ENCODE measurements at places on chromosomes 11 and 22. TPM values are rescaled to one million over a fixed set of nuclear protein-coding genes. Genes with fewer than 3 reads are reported as not detected.

The OR52B4 gene
- not detected for total RNA-seq

GRCh38 chr11:65764434-65764833, 16.3 kb downstream of the AP5B1 start:
- no peak for DNase-seq

DNA sequence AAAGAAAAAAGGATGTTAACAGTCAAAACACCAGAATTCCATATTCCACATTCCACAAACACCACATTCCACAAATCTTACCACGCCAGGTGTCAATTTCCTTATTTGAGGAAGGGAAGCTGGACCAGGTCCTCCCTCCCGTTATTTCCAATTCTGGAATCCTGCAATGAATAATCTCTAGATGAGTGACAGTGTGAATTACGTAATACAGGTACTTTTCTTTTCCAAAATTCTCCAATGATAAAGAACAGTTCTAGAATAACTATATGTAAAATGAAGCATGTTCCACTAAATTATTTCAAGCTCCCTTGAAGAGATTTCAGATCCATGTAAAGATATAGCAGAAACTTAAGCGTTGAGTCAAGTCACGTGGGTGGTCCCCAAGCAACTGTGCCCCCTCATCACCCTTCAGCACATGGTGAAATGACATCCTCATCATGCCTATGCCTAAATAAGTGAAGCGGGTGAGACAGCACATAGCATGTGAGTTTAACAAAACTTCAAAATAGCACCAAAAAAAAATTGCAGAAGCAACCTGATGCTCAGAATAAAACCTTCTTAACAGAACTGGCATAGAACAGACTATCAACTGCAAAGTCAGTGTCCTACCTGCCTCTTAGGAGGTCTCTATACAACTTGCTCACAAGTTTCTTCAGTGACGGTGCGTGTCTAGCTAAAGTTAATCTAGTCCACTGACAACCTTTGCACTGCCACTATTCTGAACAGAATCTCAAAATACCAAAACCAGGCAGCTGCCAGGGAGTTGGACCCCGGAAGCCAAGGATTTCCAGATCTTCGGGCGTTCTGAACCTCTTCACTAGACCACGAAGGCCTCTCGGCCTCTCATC, 876 bp downstream of the NFRKB start:
- peak; percentile 8 for DNase-seq

DNA sequence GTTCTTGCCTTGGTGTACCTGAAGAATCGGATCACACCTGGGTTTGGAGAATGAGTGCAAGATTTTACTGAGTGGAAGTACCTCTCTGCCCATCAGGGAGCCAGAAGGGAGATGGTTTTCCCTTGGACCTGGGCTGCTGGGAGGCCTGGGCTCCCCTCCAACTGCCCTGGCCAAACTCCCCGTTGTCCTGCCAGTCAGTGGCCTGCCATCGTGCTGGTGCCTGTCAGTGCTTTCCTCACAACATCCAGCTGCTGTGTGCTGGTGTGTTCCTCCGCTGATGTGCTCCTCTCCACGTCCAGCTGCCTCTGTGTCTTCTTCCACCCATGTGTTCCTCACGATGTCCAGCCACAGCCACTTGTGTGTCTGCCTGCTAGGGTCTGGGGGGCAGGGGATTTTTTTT, 87.9 kb upstream of the CLPB start:
- DNase-seq: no peak

The TMEM179B gene
- 34.3 TPM for total RNA-seq

GRCh38 chr11:39374963-39375698, 2084.3 kb downstream of the LRRC4C start:
- no peak for DNase-seq

- peak; percentile 60 for DNase-seq
These were observed 35.0 kb upstream of the PRAME start for GRCh38 chr22:22593964-22594656.

The PPFIBP2 gene
- 18.7 TPM for total RNA-seq

The HOATZ gene
- total RNA-seq: not detected

The CHRM1 gene
- total RNA-seq: not detected

The IGSF9B gene
- 46.5 TPM for total RNA-seq

- no peak for DNase-seq
These were observed 39.4 kb downstream of the C22orf31 start for GRCh38 chr22:29022101-29022817.

GRCh38 chr22:31248138-31248745, 36.1 kb downstream of the LIMK2 start:
- DNase-seq: peak; percentile 68

The NXPE2 gene
- total RNA-seq: not detected

GRCh38 chr22:37334461-37334858, 52.2 kb downstream of the CYTH4 start:
- DNase-seq: no peak

The TMEM225 gene
- not detected for total RNA-seq

DNA sequence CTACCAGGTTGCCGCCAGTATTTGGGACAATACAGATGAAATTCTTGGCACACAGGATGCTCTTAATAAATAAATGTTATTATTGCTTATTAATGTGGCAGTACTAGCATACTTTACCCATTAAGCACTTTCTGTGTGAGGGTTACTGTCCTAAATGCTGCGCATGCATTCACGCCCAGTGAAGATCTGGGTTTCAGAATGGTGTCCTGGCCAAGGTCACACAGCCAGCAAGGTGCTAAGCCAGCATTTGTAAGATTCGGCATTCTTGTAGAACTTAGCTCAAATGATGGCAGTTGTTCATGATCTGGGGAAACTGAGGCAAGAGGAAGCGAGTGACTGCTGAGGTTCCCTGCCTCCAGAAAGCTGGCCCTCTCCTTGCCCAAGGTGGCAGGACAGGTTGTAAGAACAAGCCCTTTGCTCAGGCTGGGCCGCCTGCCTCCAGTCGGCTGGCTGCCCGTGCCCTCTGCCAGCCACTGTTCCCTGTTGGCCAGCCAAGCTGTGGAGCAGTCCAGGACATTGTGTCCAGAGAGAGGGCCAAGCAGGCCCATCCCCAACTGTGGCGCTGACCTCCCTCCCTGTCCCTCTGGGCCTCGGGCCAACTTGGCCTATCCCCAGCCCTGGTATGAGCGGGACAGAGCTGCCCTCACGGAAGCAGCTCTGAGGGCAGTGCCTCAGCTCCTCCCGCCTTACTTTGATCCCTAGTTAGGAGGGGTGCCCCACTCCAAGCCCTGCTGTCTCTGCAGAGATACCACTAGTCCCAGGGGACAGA, 28.8 kb downstream of the TOB2 start:
- no peak for DNase-seq

The HPX gene
- not detected for total RNA-seq

DNA sequence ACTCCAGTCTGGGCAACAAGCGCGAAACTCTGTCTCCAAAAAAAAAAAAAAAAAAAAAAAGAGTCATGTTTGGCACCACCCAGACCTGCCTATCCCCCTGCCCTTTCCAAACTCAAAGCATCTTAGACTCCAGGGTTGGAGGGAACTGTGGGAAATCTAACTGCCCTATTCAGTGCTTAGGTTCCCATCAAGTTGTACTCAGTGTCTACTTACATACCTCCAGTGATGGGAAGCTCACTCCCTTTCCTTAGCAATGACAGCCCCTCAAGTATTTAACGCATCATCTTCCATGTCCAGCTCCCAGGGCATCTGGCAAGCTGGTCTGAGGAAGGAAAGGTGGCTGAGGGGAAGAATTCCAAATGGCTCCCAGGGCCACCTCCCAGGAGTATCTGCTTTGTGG, 3.0 kb downstream of the ACTN3 start:
- no peak for DNase-seq

DNA sequence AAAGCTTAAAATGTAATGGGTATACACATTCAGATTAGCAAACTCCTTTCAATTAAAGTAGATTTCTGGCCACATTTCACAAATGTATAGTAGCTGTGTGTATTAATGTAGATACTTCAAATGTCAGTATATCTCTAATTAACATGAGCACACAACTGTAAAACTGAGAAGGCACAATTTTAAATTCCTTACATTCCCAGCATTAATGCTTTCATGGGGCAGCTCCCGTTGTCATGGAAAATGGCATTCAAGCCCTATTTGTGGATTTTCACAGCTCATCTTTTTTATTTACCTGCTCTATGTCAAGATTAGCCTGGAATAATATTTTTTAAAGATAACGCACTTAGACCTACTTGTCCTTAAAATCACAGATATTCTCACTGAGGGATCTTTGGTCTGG, 113.6 kb upstream of the SOX6 start:
- DNase-seq: no peak

DNA sequence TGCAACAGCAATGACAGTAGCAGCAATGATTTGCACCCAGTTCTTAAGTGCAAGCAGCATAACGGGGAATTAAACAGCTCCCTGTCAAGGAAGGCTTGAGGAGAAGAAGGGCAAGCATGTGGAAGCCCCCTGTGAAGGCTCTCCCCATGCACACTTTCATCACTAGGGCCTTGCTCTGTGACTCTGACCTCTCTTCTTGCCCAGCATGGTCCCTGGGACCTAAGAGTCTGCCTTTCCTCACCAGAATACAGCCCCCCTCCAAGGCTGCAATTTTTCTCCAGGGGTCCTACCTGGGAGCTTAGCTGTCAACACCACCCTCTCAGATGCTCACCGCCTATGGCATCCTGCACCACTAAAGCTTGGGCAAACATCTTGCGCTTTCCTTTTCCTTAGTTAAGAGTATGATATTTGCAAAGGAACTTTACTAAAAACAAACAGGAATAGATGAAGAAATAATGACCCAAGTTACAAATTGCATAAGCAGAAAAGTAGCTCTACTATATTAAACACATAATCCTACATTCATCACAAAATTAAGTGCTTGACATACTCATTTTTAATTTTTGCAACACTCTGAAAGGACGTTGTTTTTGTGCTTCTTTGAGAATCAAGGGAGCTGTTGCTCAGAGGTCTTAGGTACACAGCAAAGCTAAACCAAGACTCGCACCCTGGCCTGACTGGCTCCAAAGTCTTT, 187.6 kb downstream of the ADAMTS15 start:
- DNase-seq: no peak

The CREB3L1 gene
- total RNA-seq: not detected

DNA sequence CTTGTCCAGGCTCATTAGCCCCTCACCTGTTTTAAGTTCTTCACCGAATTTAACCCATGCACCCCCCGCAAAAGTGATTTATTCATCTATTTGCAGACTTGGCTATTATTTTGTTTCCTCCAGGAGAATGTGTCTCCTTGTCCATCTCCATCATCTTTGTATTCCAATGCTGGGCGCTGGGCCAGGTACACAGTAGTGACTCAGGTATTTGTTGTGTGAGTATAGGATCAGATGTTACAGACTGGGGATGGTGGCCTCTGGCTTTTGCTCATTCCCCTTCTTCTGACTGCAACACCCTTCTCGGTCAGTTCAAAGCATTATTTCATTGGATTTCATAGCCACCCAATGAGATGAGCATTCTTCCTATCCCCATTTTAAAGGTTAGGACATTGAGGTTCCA, 408.2 kb downstream of the MN1 start:
- DNase-seq: no peak

GRCh38 chr22:45291061-45291930, 6.5 kb downstream of the UPK3A start:
- no peak for DNase-seq

DNA sequence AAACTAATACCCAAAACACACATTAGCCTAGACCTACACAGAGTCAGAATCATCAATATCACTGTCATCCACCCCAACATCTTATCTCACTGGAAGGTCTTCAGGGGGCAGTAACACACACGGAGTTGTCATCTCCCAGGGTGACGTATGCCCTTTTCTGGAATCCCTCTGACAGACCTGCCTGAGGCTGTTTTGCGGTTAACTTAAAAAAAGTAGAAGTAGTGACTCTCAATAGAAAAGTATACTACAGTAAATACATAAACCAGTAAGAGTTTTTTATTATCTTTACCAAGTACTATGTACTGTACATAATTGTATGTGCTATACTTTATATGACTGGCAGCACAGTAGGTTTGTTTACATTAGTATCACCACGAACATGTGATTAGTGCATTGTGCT, 80.5 kb downstream of the PGR start:
- DNase-seq: no peak

The POU2F3 gene
- total RNA-seq: not detected

GRCh38 chr11:35990170-35990569, 46.3 kb downstream of the LDLRAD3 start:
- no peak for DNase-seq

DNA sequence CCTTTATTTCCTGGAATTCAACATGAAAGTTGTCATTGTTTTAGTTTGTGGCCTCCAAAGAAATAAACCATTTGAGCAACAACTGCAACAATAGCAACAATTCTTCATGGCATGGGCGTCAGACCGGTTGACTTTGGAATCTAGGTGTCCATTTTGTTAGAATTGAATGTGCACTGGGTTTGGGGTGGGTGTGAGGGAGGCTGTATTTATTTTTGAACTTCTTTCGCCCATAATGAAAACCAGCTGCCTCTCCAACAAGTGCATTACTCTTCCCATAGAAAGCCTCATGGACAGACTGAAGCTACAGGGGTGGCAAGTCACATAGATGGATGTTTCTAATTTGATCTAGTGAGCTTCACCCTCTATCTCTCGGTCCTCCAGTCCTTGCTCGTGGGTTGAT, 85.4 kb downstream of the ADAMTS15 start:
- DNase-seq: no peak

- DNase-seq: no peak
These were observed 73.9 kb upstream of the SEZ6L start for GRCh38 chr22:26095256-26095956.

DNA sequence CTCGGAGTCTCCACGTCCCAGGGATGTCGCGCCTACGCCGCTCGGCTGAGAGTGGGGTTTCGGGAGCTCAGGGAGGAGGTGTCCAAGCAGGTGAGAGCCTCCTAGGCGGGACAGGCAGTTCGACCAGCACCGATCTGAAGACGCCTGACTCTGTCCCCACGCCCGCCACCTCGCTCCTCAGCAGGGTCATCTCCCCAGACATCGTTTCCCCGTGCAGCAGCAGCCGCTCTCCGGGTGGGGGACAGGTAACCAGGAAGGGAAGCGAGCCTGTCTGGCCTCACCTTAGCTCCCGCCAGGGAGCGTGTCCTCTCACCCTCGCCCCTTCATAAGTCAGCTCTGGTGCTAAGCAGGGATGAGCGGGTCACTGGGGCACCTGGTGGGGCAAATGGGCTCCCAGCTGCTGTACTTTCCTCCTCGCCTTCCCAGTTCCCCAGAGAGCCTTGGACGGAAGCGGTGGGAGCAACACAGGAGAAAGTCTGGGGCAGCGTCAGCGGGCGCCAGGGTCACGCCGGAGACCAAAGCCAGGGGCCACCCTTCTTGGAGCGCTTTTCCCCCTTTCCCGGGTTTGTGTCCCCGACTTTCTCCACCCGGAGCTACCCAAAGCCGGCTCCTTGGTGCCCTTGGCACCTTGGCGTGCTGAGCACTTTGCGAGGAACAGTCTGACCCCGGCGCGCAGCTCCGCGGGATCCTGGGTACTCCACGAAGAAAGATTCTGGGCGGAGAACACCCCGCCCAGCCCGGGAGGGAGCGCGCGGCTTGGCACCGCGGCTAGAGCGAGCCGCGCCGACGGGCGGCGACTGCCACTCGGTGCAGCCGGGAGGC, 1.6 kb downstream of the SPON1 start:
- DNase-seq: peak; percentile 10

- DNase-seq: no peak
These were observed 12.5 kb downstream of the F2 start for GRCh38 chr11:46731545-46731944.

GRCh38 chr22:38505541-38506117, 482 bp downstream of the DDX17 start:
- DNase-seq: peak; percentile 52

The RIN1 gene
- total RNA-seq: 1.5 TPM

- no peak for DNase-seq
These were observed 123.6 kb downstream of the ARL14EP start for GRCh38 chr11:30446520-30446919.
